ENCODE measurements at places on chromosomes 2 and 18. TPM values are rescaled to one million over a fixed set of nuclear protein-coding genes. Genes with fewer than 3 reads are reported as not detected.

- no peak for DNase-seq
- no peak overlapping the region for H3K4me3 ChIP-seq
- no peaks in the 10 kb centered on the region for H3K27me3 ChIP-seq
- H3K36me3 ChIP-seq = no peaks in the 10 kb centered on the region
- H3K4me1 ChIP-seq = no peaks in the 10 kb centered on the region
- no peak overlapping the region for H3K27ac ChIP-seq
These were observed 881.8 kb downstream of the DCDC2C start for GRCh38 chr2:4585057-4585635.

DNA sequence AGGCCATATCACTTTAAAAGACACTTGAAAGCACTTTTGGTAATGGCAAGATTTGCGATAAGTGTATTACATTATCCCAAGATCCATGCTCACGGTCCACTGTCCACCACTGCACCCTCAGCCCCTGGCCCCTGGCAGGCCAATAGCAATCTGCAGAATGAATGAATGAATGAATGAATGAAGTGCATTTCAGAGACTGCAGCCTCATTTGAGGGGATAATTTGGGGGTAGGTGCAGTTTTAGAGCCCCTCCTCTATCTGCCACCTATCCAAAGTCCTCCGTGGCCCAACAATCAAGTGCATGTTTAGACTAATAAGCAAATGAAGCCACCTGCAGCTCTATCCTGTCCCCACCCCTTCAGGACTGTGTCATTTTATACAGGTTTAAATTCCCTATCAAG lies 1.3 kb upstream of the RBM44 start:
- H3K27ac ChIP-seq = no peak overlapping the region
- no peak overlapping the region for H3K4me3 ChIP-seq
- DNase-seq = no peak

GRCh38 chr2:72745679-72746368 lies 80.0 kb downstream of the EXOC6B start:
- no peak overlapping the region for H3K4me3 ChIP-seq
- H3K27ac ChIP-seq = no peak overlapping the region
- DNase-seq = no peak
- peaks cover 4% of the 10 kb centered on the region for H3K4me1 ChIP-seq
- H3K27me3 ChIP-seq = no peaks in the 10 kb centered on the region

GRCh38 chr2:241208058-241208457 lies 19.6 kb downstream of the ANO7 start:
- no peaks in the 10 kb centered on the region for H3K4me1 ChIP-seq
- H3K4me3 ChIP-seq = no peak overlapping the region
- no peak for DNase-seq
- no peak overlapping the region for H3K27ac ChIP-seq
- H3K36me3 ChIP-seq = no peaks in the 10 kb centered on the region

- H3K4me1 ChIP-seq = no peaks in the 10 kb centered on the region
- no peak overlapping the region for H3K27ac ChIP-seq
- no peak for DNase-seq
- H3K27me3 ChIP-seq = no peaks in the 10 kb centered on the region
- no peak overlapping the region for H3K4me3 ChIP-seq
These were observed 588.6 kb downstream of the NRXN1 start for GRCh38 chr2:50443288-50443687.

DNA sequence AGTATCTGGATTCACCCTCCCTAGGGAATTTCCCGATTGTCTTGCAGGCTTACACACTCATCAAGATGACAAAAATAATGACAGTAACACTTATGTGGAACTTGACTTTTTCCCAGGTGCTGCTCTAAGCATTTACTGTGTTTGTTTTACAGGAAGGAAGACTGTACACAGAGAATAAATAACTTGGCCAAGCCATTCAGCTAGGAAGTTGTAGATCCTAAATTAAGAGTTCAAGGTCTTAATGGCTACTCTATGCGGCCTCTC lies 549 bp upstream of the DPP4 start:
- no peak overlapping the region for H3K27ac ChIP-seq
- no peaks in the 10 kb centered on the region for H3K27me3 ChIP-seq
- no peak overlapping the region for H3K4me3 ChIP-seq
- no peak for DNase-seq

DNA sequence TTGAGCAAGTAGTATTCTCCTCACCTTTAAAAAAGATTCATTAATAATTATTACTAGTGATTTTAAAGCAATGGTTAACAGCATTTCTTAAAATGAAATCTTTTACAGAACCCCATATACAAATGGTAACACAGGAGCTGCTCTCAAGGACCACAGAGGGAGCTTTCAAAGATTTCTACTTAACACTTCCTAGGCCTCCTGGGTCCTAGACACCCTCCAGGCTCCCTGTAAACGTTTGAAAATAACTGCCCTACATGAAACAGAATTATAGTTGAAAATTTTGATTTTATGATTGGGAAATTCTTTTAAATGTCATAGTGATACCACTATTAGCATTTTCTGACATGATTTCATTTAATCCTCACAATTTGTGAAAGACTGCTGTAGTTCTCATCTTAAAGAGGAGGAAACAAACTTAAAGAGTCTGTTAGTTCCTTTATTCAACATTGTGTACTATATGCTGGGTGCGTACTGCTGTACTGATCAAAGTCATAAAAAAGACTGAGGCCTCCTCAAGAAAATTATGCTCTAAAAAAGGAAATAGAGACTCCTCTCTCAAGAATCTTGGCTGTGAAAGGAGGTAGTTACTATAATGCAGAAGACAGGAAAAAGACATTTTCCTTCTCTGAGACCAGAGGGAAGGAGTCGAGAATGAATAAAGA lies 10.6 kb downstream of the CUL3 start:
- H3K27me3 ChIP-seq = no peaks in the 10 kb centered on the region
- H3K4me1 ChIP-seq = peaks cover 14% of the 10 kb centered on the region
- H3K36me3 ChIP-seq = no peaks in the 10 kb centered on the region
- no peak overlapping the region for H3K27ac ChIP-seq

FBXO48 gene
- total RNA-seq = 1.1 TPM

KLF11 gene
- total RNA-seq = 31.4 TPM

SPP2 gene
- not detected for total RNA-seq

Data from ovary (tissue), 10 donors.